ENCODE measurements at places on chromosomes 2 and 18.

GRCh38 chr2:134120733-134121630 is 132.9 kb upstream of the MGAT5 start:
- DNase-seq, result peak; percentile 54

DNA sequence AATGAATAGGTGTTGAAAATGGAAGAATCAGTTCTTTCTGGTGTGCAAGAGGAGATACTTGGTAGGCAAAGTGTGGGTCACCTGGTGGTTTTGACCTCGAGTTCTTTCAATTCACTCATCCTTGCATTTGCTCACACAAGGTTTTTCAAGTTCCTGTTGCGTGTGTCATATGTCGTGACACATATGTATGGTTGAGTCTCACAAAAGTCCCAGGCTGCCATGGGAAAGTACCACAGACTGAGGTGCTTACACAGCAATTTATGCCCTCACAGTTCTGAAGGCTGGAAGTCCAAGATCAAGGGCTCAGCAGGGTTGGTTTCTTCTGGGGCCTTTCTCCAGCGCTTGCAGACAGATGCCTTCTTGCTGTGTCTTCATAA is 64.4 kb downstream of the NCK2 start:
- DNase-seq, result no peak

DNA sequence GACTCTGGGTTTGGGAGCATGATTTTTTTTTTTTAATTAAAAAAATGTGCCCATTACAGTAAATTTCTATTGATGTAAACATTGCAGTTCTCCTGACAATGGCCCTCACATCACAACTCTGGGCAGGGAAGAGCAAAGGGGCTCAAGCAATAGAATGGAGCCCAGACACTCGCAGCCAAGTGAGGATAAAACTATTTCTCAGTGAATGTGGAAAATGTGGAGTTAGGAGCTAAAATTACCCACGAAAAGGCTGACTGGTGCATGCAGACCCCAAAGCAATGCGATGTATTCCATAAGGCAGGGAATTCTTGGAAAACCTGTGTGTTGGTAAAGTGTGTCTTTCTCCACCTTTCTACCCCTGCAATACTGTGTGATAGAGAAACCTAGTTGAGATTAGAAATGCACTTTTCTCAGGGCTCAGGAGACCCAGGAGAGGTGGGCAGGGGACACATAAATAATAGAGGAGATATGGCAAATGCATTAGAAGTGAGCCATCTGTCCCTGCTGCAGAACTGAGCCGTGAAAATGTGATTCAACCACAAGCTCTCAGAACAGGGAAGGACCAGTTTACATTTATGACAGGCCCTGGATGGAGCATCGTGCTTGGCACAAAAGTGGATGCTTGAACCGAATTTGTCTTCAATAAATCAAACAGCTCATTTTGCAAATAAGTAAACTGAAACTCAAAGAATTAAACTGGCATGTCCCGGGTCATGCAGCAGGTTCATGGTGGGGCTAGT is 100.1 kb downstream of the MYCN start:
- DNase-seq, result no peak

- no peak for DNase-seq
These were observed 105.4 kb upstream of the SPRED2 start for GRCh38 chr2:65537651-65538385.

GRCh38 chr2:218289639-218290315 is 2.5 kb downstream of the TMBIM1 start:
- no peak for DNase-seq

DNA sequence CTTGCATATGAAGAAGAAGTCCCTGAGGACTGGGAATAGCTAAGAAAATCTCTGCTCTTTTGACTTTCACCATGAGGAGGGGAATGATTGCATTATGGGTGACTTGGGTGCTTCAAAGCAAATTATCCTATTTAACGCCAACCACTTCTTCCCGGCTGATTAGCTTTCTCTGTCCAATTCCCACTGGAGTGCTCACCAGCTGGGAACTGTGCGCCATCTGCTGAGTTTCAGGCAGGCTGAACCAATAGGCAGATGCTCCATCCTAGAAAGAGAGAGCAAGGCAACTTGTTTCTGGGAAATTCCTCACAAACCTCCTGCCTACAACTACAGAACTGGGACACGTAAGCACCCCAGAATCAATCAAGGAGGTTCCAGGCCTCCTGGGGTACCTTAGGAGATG is 49.4 kb downstream of the POLE4 start:
- DNase-seq, result no peak

DNA sequence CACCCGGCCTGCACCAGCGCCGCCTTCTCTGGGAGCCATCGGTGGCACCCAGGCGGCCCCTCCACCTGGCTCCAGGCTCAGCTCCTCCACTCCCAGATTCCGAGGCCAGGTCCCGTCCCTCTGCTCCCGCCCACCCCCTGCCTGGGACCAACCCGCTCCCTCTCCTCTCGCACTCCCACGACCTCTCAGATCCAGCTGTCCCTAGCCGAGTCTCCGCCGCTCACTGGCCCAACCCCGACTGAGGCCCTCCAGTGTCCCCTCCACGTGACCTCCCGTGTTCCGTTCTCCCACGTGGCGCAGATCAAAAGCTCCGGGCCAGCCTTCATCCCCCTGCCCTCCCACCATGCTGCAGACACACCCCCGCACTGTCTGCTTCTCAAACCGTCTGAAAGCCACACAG is 14.4 kb upstream of the SALL3 start:
- no peak for DNase-seq

DNA sequence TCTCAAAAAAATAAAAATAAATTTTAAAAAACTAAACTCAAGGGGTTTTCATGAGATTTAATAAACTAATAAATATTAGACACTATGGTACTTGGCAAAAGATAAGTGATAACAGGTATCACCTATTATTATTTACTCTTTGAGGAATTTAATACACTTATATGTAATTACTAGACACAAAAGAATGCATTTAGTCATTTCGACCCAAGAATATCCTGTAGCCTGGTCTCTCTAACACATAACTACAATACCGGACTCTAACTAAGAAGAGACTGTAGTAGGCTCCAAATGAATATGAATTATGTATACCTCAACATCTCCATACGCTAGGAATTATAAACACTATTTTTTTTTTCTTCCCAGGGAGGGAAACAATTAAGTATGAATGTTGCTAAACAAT is 850.7 kb downstream of the CPS1 start:
- DNase-seq, result no peak

DNA sequence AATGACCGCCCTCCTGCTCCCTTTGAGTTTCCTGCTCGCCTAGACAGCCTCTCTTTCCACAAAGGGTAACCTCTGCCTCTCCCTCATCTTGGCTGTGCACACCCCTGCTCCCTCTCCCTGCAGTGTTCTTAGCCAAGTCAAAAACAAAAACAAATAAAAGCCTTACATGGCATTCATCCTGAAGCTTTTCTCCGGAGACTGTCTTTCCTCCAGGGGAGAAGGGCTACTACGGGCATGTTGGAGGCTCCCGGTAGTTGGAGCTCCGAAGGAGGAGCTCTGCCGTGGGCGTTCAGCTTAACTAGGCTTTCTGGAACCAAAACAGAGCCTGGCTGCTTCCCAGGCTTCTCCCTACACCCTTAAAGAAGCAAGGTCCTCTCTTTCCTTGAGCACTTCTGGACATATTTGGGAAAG is 104.2 kb downstream of the TPGS2 start:
- DNase-seq, result no peak

DNA sequence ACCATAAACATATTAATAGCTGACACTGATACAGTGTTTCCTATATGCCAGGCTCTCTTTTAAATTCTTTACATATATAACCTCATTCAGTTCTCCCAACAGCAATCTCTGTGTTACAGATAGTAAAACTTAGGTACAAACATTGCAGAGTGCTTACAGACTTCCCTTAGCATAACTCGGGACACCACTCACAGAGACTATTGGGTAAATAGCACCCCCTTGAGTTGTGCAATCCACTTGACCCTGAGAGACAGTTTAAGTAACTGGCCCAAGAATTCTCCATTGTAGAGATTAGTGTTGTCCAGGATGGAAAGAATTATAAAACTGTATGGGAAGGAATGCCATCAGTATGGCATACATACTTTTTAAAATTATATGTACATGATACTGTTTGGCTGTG is 110.1 kb downstream of the POLE4 start:
- no peak for DNase-seq

GRCh38 chr2:1974397-1974796 is 230.1 kb upstream of the PXDN start:
- DNase-seq, result no peak

DNA sequence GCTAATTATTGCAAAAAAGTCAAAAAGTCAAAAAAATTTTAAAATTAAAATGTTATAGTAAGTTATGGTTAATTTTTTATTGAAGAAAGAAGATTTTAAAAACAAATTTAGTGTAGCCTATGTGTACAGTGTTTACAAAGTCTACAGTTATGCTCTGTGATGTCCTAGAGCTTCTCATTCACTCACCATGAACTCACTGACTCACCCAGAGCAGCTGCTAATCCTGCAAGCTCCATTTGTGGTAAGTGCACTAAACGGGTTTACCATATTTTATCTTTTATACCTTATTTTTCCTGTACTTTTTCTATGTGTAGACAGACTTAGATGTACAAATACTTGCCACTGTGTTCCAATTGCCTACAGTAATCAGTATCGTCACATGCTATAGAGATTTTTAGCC is 788.2 kb downstream of the DSC3 start:
- DNase-seq, result no peak

GRCh38 chr2:214630402-214631045 is 179.0 kb downstream of the BARD1 start:
- no peak for DNase-seq

- DNase-seq, result no peak
These were observed 100.3 kb upstream of the PMAIP1 start for GRCh38 chr18:59799383-59800015.

- DNase-seq, result no peak
These were observed 1154.0 kb upstream of the FANCL start for GRCh38 chr2:59395119-59395518.

- DNase-seq, result no peak
These were observed 115.0 kb upstream of the GLS start for GRCh38 chr2:190765386-190766173.

GRCh38 chr2:38572167-38572566 is 30.6 kb downstream of the HNRNPLL start:
- no peak for DNase-seq

GRCh38 chr2:47039489-47039870 is 115.6 kb downstream of the STPG4 start:
- no peak for DNase-seq

- DNase-seq, result no peak
These were observed 2.9 kb downstream of the NDUFV2 start for GRCh38 chr18:9105420-9105819.

GRCh38 chr2:161237392-161238264 is 70.6 kb upstream of the PSMD14 start:
- DNase-seq, result peak; percentile 56

DNA sequence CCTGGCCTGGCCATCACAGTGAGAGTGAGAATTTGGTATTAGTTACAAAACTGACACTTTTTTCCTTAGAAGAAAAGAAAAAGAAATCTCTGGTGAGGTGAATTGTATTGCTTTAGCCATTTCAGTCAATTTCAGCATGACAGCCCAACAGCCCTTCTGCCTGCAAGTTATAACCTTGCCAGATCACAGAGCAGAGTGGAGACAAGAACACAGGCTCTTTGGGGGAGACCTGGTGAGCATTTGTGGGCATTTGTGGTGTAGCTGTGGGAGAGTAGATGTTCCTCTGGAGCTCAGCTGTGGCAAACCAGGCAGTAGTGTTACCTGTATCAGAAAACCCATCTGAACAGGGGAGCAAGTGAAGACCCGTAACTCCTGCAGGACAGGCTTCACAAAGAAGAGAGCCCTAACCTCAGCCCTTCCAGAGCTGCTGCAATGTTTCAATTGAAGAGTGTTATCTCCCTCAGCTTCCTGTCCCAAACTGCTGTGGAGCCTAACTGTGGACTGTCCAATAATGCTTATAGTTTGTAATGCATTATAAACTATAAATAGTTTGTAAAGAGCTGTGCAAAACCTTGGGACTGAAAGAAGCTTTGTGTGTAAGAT is 22.8 kb upstream of the DLX1 start:
- no peak for DNase-seq

GRCh38 chr2:219296142-219296541 is 13.1 kb downstream of the PTPRN start:
- DNase-seq, result no peak

DNA sequence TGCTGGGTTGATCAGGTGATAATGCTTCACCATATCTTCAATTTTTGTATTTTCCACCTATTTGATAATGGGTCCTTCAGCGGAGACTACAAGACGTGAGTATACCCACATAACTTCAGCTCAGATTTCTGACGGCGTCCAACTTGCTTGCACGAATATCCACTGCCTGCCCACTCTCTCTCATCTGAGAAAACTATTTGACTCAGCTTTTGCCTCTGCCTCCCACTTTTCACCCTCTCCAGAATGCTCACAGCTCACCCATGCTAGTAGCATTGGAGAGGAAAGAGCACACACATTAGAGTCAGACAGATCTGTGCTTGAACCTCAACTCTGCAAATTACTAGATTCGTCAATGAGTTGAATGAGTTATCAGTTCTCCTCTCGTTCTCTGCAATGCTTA is 166.8 kb downstream of the BCL2 start:
- DNase-seq, result no peak

GRCh38 chr2:24409700-24410556 is 49.6 kb upstream of the ITSN2 start:
- peak; percentile 72 for DNase-seq

DNA sequence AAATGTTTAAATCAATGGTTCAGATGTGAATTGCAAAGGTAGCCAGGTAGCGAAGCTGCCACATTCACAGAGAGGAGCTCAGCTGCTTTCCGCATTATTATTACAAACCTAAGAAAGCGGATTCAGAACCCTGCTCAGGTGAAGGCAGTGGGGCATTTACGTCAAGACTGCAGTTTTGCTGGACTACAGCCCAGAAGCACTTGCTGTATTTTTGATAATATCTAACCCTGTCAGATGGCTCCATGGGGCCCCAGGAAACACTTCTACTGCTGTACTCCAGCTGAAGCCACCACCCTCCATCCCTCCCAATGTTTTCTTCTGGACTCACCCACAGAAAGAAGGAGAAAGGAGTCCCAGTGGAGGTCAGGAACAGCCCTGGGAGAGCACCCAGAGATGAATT is 96.9 kb downstream of the TPO start:
- no peak for DNase-seq

DNA sequence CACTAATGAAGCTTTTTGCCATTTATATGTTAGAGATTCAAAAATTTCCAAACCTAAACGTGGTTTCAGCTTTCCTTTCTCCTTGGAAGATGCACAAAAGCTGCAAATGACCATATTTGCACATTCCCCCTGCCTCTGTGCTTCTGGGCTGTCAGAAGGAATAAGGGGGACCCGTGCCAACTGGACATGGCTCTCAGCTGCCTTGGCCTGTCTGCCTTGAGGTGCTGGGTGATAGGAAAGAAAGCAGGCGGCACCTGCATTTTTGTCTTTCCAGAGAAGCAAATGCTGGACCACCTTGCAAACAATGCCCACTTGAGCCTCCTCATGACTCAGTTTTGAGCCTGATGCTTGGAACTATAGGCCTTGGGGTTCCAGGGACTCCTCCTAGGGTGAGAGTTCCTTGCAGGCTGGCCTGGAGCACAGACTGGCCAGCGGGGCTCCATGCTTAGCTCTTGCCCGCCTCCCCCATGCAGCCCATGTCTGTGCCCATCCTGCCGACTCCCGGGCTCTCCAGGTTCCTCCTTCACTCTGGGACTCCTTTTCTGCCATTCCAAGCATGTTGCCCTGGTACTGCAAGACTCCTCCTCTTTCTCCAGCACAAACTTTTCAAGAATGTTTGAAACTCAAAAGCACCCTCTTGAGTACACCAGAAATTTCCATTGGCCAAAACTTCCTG is 109.0 kb upstream of the EPAS1 start:
- DNase-seq, result no peak
